ENCODE measurements at places on chromosomes 4 and X.

- no peaks in the 10 kb centered on the region for H3K36me3 ChIP-seq
- H3K27ac ChIP-seq: no peak overlapping the region
- H3K4me1 ChIP-seq: peaks cover under 1% of the 10 kb centered on the region
- no peak for DNase-seq
- H3K27me3 ChIP-seq: no peaks in the 10 kb centered on the region
These were observed 113.0 kb downstream of the MMRN1 start for GRCh38 chr4:90007494-90008167.

- DNase-seq: no peak
- H3K4me1 ChIP-seq: peaks cover 33% of the 10 kb centered on the region
- no peak overlapping the region for H3K27ac ChIP-seq
- no peaks in the 10 kb centered on the region for H3K27me3 ChIP-seq
These were observed 99.4 kb upstream of the RASGEF1B start for GRCh38 chr4:81571105-81571504.

DNA sequence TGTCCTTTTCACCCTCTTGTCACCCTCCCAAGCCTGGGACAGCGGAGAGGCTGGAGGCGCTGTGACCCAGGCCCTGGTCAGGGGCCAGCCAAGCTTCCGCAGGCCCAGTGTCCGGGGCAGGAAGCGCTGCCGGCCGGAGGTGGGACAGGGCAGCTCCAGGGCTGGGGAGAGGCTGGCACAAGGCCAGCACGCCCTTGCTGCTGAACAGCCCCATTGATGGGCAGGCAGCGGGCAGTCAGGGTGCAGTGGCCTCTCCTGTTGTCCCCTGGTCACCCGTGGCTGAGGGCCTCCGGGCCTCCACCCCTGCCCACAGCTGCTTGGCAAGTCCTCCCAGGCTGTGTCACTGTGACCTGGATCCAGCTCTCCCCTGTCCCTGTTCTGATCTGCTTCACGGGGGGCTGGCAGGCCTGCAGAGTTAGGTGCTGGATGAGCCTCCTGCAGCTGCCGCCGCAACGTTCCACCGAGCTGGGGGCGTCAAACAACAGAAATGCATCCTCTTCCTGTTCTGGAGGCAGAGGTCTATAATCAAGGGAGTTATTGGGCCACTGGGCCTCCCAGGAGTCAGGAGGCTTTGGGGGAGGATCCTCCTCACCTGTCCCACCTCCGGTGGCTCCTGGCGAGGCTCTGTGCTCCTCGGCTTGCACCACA lies 107.9 kb downstream of the PSAPL1 start:
- H3K4me3 ChIP-seq: no peak overlapping the region
- H3K36me3 ChIP-seq: no peaks in the 10 kb centered on the region
- no peak for DNase-seq
- H3K4me1 ChIP-seq: peaks cover 17% of the 10 kb centered on the region
- H3K27me3 ChIP-seq: peaks cover 5% of the 10 kb centered on the region

GRCh38 chr4:144970597-144970996 lies 127.4 kb downstream of the ANAPC10 start:
- no peak for DNase-seq
- H3K27me3 ChIP-seq: no peaks in the 10 kb centered on the region
- no peak overlapping the region for H3K27ac ChIP-seq
- H3K36me3 ChIP-seq: peaks cover 3% of the 10 kb centered on the region
- no peak overlapping the region for H3K4me3 ChIP-seq
- no peaks in the 10 kb centered on the region for H3K4me1 ChIP-seq

GRCh38 chrX:47311932-47312774 lies 58.2 kb upstream of the ZNF157 start:
- peak overlapping the region; percentile 53 for H3K27ac ChIP-seq
- DNase-seq: no peak
- no peak overlapping the region for H3K4me3 ChIP-seq
- H3K27me3 ChIP-seq: no peaks in the 10 kb centered on the region

DNA sequence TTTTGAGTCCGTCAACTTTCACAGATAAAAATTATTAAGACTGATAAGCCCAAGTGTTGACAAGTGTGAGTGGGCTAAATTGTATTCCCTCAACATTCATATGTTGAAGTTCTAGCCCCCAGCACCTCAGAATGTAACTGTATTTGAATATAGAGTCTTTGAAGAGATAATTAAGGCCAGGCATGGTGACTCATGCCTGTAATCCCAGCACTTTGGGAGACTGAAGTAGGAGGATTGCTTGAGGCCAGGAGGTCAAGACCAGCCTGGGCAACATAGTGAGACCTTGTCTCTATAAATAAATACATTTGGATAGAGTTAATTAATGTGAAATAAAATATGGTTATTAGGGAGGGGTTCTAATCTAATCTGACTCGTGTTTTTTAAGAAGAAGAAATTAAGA lies 29.7 kb upstream of the SLC25A4 start:
- peaks cover 2% of the 10 kb centered on the region for H3K27me3 ChIP-seq
- H3K4me1 ChIP-seq: peaks cover 11% of the 10 kb centered on the region
- H3K4me3 ChIP-seq: no peak overlapping the region
- no peak for DNase-seq

- no peak overlapping the region for H3K27ac ChIP-seq
- H3K36me3 ChIP-seq: no peaks in the 10 kb centered on the region
- no peaks in the 10 kb centered on the region for H3K27me3 ChIP-seq
- no peak for DNase-seq
- H3K4me3 ChIP-seq: no peak overlapping the region
- peaks cover 2% of the 10 kb centered on the region for H3K4me1 ChIP-seq
These were observed 23.9 kb upstream of the APLN start for GRCh38 chrX:129678614-129679195.

DNA sequence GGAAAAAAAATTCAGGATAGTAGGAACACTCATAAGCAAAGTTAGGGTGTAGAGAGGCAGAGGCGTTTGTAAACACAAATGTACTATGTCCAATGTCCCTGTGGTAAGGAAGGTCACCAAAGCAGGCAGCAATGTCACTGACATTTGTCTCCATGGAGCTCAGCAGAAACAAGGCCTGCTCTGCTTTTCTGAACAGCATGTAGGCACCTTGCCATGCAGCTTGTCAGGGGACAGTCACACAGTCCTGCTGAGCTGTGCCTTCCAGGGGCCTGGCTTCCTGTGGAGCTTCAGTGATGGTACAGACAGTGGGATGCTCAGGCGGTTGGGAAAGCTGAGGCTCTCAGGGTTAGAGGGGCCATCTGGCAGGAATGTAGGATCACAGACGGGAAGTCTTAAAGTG lies 74.5 kb upstream of the HS3ST1 start:
- no peak overlapping the region for H3K4me3 ChIP-seq
- peaks cover 2% of the 10 kb centered on the region for H3K36me3 ChIP-seq
- H3K27ac ChIP-seq: no peak overlapping the region
- H3K4me1 ChIP-seq: peaks cover 19% of the 10 kb centered on the region
- no peaks in the 10 kb centered on the region for H3K27me3 ChIP-seq

GRCh38 chrX:150982235-150982787 lies 824 bp upstream of the HMGB3 start:
- no peak overlapping the region for H3K27ac ChIP-seq
- peaks cover 3% of the 10 kb centered on the region for H3K36me3 ChIP-seq
- H3K4me3 ChIP-seq: peak overlapping the region; percentile 61
- peaks cover 6% of the 10 kb centered on the region for H3K4me1 ChIP-seq
- no peak for DNase-seq

DNA sequence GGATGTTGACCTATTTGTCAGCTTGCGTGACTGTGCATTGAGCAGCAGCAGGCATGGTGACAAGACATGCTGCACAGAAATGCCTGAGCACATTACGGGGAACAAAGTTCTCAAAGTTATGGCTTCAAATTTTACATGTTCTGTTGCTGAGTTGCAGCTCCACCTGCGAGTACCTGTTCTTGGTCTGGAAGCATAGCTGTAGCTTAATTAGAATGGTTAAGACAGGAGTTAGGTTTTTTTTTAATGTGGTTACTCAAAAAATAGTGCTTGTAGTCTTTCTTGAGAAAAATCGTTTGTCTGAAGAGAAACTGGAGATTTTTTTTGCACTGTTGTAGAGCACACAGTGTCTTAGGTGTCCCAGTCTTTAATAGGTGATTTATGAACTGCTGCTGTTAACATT lies 38.8 kb upstream of the GNPDA2 start:
- no peak overlapping the region for H3K4me3 ChIP-seq
- no peak for DNase-seq
- no peak overlapping the region for H3K27ac ChIP-seq
- H3K36me3 ChIP-seq: no peaks in the 10 kb centered on the region

DNA sequence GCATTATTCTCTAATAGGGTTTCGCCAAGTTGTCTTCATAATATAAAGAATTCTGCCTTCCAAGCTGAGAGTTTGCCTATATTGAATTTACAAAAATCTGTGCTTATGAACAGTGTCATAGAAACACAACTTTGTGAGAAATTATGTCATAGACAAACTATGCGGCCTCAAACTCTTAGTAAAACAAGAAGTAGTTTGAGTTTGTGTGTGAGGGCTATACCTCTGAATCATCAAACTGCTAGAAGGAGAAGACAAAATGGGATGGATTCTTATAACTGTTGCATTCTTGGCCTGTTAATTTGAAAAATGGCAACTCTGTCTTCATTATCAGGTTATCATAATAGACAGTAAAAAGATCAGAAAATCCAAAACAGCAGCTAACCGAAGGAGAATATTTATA lies 46.1 kb upstream of the NAP1L5 start:
- H3K4me3 ChIP-seq: no peak overlapping the region
- no peak overlapping the region for H3K27ac ChIP-seq
- H3K36me3 ChIP-seq: peaks cover 72% of the 10 kb centered on the region
- no peaks in the 10 kb centered on the region for H3K27me3 ChIP-seq
- no peak for DNase-seq

GRCh38 chrX:49129427-49129826 lies 5.9 kb upstream of the GPKOW start:
- no peak for DNase-seq
- H3K4me1 ChIP-seq: no peaks in the 10 kb centered on the region
- H3K4me3 ChIP-seq: no peak overlapping the region
- H3K27me3 ChIP-seq: no peaks in the 10 kb centered on the region
- H3K27ac ChIP-seq: no peak overlapping the region

DNA sequence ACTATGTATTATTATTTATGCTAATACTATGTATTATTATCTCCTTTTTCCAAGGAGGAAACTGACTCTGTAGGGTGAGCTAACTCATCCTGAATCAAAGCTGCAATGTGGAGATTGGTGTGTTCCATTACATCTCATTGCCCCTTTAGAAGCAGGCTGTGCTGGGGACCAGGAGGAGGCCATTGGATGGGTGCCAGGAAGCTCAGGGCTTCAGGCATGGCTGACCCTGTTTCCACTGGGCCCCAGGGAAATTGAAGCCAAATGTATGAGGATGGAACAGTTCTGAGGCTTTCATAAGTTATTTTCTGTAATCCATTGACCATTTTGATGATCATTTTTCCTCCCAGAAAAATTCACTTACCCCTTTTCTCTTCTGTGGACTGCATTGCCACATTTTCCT lies 418.8 kb upstream of the ZFP42 start:
- H3K27ac ChIP-seq: no peak overlapping the region
- H3K4me1 ChIP-seq: peaks cover 19% of the 10 kb centered on the region
- H3K27me3 ChIP-seq: no peaks in the 10 kb centered on the region
- DNase-seq: no peak

DNA sequence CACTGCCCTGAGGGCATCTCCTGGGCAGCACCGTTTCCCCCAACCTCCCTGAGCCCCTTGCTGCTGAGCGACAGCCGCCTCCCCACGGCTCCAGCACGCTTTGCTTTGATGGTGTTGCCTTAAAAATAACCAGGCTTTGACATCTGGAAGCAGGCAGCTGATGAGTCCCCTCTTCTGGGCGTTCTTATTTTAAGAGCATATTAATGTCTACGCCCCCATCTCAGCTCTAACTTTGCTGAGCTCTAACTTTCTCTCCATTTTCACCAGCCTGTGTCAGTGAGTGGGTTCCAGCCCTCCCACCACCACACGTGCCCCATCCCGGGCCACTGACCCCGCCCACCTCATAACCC lies 70.2 kb downstream of the ADRA2C start:
- no peaks in the 10 kb centered on the region for H3K36me3 ChIP-seq
- H3K4me3 ChIP-seq: no peak overlapping the region
- no peak overlapping the region for H3K27ac ChIP-seq
- DNase-seq: no peak

DNA sequence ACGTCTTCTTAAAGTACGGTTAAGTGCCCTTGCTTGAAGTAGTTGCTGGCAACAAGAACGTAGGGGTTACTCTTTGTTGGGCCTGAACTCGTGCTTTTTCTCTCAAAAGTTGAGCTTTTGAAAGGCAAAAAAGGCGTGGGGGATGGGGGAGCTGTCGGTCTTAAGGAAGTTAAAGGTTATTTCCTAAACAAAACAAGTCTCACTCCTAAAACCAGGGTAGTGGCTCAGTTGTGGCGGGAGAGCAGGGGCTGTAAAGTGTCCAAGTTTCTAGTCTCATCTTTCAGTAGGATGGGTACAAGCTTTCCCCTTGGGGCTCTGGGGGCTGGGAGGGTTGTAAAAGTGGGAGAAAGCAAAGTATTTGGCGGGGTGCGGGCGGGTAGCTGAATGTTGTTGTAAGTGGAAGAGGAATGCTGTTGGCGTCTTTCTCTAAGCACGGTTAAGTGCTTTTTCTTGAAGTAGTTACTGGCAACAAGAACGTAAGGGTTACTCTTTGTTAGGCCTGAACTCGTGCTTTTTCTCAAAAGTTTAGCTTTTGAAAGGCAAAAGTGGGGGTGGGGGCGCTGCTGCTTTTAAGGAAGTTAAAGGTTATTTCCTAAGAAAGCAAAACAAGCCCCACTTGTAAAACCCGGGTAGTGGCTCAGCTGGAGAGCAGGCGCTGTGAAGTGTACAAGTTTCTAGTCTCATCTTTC lies 904 bp upstream of the WDR1 start:
- H3K4me3 ChIP-seq: peak overlapping the region; percentile 82
- DNase-seq: peak; percentile 43
- peak overlapping the region; percentile 99 for H3K27ac ChIP-seq
- peaks cover 11% of the 10 kb centered on the region for H3K36me3 ChIP-seq

DNA sequence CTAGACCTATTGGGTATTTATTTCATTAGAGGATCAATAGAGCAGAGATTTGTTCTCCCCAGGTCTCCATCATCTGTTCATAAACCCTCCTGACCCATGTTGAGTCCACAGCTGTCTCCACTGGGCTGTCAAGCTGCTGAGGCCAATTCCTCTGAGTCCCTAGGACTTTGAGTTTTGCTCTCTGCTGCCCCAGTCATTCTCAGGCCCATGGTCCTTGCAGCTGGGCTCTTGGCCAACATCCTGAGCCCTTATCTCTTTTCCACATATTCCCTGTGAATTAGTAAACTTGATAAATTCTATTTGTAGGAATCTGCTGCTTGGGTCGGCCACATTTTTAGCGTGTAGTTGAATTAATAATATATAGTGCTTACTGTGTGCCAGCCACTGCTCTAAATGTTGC lies 41.9 kb downstream of the FHL1 start:
- no peaks in the 10 kb centered on the region for H3K27me3 ChIP-seq
- no peak for DNase-seq
- H3K4me1 ChIP-seq: peaks cover 5% of the 10 kb centered on the region
- no peak overlapping the region for H3K27ac ChIP-seq
- H3K36me3 ChIP-seq: no peaks in the 10 kb centered on the region

GRCh38 chr4:26884486-26884988 lies 23.9 kb downstream of the STIM2 start:
- peaks cover 5% of the 10 kb centered on the region for H3K36me3 ChIP-seq
- H3K4me1 ChIP-seq: peaks cover 9% of the 10 kb centered on the region
- H3K4me3 ChIP-seq: no peak overlapping the region
- no peak for DNase-seq

- H3K4me3 ChIP-seq: peak overlapping the region; percentile 65
- no peaks in the 10 kb centered on the region for H3K36me3 ChIP-seq
- peaks cover 34% of the 10 kb centered on the region for H3K27me3 ChIP-seq
- H3K27ac ChIP-seq: no peak overlapping the region
- peaks cover 4% of the 10 kb centered on the region for H3K4me1 ChIP-seq
- DNase-seq: peak; percentile 87
These were observed 24.9 kb downstream of the ARL9 start for GRCh38 chr4:56530269-56531148.

GRCh38 chrX:75648803-75649588 lies 126.2 kb upstream of the ZDHHC15 start:
- H3K4me1 ChIP-seq: no peaks in the 10 kb centered on the region
- no peak overlapping the region for H3K4me3 ChIP-seq
- H3K36me3 ChIP-seq: peaks cover 11% of the 10 kb centered on the region
- H3K27ac ChIP-seq: no peak overlapping the region
- DNase-seq: no peak

All from mesothelial cell of epicardium (in vitro differentiated cells).